Fibroblast of villous mesenchyme (primary cell): ENCODE measurements at places on chromosomes 5 and 9. TPM values are rescaled to one million over a fixed set of nuclear protein-coding genes. Genes with fewer than 3 reads are reported as not detected.

DNA sequence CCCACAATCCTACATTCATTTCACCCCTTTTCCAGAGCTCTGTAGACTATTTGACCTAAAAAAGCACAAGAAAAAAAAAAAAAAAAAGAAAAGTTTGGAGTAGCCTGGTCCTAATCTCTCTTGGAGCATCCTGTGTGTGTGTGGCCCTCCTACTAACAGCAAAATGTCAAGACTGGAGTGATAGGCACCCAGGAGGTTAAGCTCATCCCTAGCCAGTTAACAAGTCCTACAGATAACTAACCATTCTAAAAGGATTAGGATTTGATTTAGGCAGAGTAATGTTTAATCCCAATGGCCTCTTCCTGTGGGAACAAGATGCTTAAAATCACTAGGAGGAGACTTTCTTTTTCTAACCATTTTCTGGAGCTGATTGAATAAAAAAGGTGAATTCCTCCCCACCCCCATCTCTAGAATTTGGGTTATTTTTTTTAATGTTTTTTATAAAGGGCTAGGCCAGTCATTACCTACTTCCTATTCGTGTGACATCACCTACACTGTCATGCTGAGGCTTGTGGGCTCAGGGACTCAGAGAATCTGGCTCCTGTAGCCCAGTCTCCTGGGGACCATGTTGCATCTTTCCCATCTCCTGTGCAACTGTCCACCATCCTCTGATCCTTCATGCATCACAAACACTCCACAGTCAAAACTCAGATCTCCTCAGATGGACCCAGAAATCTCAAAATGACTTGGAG lies 43.2 kb upstream of the NR3C1 start:
- DNase-seq: no peak

DNA sequence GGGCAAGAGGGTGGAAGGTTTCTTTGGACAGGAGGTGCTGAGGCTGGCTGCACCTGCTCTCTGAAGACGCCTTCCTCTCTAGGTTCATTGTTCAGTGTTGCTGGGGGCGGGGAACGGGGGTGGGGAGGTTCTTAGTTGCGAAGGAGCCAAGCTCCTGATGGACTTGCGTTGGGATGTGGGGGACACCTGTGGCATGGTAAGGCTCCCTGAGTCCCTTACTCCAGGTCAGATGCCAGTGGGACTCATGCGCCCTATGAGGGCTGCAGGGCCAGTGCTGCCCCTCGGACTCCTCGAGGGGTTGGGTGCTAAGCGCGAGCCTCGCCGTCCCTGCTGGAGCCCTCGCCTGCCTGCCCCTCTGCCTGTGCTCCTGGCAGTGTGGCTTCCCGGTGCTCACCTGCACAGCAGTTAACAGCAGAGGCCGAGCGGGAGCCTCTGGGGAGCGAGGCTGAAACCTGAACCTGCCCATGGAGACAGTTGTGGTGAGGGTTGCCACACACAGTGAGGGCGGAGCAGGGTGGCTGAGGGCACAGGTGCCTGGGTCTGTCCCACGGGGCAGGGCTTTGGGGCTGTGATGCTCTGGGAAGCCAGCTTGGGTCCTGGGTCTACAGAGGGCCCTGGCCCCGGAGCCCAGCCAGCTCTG lies 5.5 kb downstream of the RNU6ATAC start:
- DNase-seq: no peak

GRCh38 chr9:38164659-38165221 lies 95.7 kb upstream of the SHB start:
- DNase-seq: no peak

GRCh38 chr9:82513242-82513751 lies 524.7 kb downstream of the SPATA31D1 start:
- DNase-seq: peak; percentile 47

DNA sequence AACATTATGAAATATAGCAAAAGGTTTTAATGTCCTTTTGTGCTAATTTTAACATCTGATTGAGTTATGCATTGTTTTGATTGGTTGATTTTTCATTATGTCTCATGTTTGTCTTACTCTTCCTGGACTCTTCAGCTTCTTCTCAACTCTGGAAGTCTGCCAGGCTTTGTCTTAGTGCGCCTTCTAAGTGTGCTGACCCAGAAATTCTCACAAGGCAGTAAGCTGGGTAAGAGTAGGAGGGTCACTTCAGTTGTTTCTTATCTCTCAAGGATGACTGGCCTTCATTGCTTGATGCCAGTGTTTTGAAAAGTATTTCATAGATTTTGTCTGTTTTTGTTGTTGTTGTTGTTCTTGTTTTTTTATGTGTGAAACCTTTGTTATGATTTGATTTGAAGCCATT lies 59.2 kb downstream of the RIC1 start:
- peak; percentile 30 for DNase-seq

DNA sequence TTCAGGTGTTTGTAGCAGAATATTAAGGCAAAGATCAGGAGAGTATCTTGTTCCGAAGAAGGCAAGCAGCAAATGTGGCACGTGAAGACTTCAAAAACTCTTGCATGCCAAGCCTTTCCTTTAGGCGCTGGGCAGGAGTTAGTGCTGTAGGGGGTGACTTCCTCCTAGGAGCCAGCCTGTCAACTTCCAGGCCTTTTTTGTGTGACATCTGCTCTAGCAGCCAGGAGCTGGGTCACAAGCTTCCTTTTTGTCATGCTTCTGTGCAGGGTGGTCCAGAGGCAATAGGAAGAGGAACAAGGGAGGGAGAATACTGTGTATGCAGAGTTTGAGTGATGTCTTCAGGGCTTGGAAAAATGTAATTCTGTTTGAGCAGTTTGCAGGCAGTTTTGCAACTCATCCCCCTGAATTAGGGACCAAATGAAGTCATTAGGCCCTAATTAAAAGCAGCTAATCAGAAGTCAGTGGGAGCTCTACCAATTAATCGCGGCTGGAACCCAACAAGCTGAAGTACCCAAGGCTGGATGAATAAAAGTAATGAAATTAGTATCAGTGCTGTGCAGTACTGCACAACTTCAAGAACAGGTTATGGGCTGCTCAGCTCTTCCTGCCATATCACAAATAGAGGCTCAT lies 53.5 kb downstream of the TLR4 start:
- DNase-seq: no peak

- DNase-seq: no peak
These were observed 184.5 kb upstream of the PAPPA start for GRCh38 chr9:115969096-115969495.

DNA sequence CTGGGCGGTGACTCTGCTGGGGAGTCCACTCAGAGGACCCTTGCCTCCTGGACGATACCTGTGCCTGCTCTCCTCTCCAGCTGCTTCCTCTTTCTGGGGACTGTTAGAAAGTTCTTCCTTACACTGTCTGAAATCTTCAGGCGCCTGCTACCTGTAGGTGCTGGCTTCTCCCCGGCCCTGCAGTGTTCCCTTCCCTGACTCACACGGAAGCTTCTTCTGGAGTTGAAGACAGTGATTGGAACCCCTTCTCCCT lies 562 bp downstream of the GSN start:
- no peak for DNase-seq

- peak; percentile 61 for DNase-seq
These were observed 28.4 kb upstream of the GADD45G start for GRCh38 chr9:89576404-89576839.

DNA sequence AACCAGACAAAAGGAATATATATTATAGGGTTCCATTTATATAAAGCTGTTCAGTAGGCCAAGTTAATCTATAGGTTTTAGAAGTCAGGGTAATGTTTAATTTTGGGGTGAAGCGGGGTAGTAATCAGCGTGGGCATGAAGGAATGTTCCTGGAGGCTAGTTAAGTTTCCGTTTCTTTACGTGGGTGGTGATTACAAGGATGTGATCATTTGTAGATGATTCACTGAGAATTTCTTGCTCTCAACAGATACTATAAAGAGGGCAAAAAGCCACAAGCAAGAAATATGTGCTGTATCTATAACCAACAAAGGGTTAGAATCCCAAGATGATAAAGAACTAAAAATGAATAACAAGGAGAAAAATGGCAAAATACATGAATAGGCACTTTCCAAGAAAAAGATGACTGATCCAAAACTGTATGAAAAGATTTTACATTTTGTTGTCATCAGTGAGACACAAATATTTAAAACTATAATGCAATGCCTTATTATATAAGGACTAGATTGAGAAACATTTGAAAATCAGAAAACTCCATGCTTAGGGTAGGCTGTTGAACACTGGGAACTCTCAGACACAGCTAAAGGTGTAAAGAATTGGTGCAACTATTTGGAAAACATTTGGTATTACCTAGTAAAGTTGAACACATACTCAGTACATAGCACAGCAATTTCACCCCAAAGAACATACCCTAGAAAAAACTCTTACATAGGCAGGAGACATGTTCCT lies 224.3 kb upstream of the S1PR3 start:
- DNase-seq: peak; percentile 85

GRCh38 chr9:98750364-98751060 lies 41.8 kb upstream of the GABBR2 start:
- DNase-seq: no peak

- DNase-seq: no peak
These were observed 146.8 kb downstream of the ATPSCKMT start for GRCh38 chr5:10102706-10103497.

DNA sequence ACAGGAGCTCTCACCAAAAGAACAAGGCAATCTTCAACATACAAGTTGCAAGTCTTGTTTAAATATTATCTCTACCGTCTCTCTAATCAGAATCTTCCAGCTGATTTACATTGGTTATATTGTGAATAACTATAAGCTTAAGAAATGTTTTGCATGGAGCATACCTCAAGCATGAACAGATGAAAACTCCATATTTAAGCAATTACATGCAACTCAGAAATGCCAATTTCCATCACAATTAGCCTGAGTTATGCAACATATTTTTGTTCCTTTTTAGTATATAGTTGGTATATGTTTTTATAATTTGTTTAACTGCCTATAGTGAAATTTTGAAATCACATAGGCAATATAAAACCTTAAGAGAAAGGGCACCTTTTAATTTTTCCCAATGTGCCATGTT lies 142.5 kb downstream of the DENND1A start:
- no peak for DNase-seq

DNA sequence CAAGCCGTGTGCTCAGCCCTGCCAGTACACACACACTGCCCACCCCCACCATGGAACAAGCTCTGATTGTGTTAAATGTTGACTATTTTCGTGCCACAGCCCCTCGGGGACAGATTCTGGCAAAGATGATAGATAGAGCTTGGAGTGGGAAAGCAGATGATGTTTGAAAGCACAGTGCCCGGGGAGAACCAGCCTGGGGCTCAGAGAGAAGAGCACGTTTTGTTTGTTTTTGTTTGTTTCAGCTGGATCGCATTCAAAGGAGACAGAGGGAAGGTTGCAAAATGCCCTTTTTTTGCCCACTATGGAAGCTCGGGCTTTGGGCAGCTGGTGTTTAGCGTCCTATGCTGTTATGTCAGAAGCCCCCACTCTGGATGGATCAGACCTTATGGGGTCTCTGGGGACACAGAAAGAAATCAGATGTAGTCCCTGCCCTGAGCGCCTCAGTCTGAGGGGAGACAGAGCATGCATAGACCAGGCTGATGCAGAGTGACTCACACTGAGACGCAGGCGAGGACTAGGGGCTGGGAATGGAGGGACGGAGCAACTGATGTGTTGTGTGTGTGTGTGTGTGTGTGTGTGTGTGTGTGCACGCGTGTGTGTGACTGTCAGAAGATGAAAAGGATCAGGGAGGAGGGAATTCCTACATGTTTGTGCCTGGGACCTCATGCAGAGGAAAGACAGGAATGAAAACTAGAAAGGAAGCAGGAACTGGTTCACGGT lies 229.7 kb downstream of the MELK start:
- DNase-seq: no peak

DNA sequence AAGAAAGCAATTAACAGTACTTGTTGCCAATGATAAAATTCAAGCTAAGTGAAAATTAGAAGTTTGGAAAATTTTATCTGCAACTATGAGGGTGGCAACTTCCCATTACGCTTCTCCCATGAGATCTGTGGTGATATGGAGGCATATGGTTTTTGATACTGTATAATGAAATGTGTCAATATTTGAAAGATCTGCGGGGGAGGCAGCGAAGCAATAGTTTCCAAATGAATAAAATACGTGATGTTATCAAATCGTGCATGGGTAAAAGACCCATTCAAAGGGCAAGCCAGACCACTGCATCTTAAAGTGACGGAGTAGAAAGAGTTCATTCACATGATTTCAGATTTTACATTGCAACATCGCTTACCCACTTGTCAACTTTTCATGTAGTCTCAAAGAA lies 20.9 kb upstream of the BOD1 start:
- no peak for DNase-seq

GRCh38 chr9:89657295-89657694 lies 52.5 kb downstream of the GADD45G start:
- no peak for DNase-seq

DNA sequence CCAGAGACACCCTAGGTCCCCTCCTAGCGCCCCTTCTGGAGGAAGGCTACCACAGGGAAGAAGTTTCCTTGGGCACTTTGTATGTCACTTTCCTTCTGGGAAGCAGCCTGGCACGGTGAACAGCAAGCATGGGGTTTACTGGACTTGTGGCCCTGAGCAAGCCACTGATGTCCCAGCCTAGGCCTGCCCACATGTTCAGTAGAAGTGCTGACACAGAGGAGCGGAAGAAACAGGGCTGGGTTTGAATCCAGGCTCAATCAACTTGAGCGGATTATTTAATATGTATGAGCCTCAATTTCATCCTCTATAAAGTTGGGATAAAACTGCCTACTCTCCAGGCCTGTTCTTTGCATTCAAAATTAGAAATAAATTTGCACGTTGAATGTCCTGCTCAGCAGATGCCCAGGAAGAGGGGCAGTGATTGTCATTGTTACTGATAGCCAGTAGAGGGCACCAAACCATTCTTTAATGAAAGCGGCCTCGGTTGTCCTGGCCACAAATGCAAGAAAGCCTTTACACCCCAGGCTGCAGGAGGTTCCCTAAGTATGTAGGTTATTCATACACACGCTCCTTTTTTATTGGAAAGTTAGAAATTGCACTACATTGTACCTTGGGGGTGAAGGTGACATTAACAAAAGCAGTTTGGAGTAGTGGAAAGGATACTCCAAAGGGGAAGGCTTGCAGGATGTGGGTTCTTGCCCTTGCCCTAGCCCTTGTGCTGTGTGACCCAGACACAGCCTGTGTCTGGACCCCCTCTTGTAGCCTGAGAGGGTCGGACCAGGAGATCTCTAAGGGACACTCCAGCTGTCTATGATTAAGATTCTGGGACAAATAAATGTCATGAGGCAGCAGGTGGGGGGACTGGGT lies 13.4 kb upstream of the XPA start:
- peak; percentile 72 for DNase-seq

DNA sequence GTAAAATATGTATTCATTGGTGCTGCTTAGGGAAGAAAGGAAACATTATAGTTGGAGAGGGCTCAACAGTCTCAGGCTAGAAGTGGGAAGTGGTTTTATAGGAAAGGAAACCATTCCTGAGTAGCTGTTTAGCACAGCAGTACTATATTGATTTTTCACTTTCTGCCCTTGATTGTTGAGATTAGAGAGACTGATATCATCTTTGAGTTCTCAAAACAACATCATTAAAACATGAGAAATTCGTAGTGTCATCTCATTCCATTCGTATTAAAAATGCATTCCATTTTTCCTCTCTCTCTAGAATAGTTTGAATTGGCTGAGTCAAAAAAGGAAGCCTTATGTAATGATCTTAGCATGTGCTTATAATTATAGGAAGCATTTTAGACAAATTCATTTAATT lies 14.1 kb downstream of the POLR3G start:
- peak; percentile 58 for DNase-seq

Gene LAMC3
- 0.43 and 1.3 TPM in 2 replicates for total RNA-seq

Gene PFN3
- total RNA-seq: not detected in 2 replicates

Gene GLDC
- total RNA-seq: 0.32 and 0.43 TPM in 2 replicates
